H9 (cell line): ENCODE measurements at places on chromosomes 2 and 18. TPM values are rescaled to one million over a fixed set of nuclear protein-coding genes. Genes with fewer than 3 reads are reported as not detected.

- H3K36me3 ChIP-seq = no peaks in the 10 kb centered on the region
- H3K4me1 ChIP-seq = peaks cover 3% of the 10 kb centered on the region; the same call in 1 of the 2 replicates
- H3K27me3 ChIP-seq = peaks cover 2% of the 10 kb centered on the region; the same call in 1 of the 2 replicates
- no peak overlapping the region for H3K27ac ChIP-seq
- no peak for DNase-seq
- H3K4me3 ChIP-seq = peak overlapping the region; percentile 74
These were observed 971 bp upstream of the FBXO41 start for GRCh38 chr2:73285159-73285739.

- no peak overlapping the region for H3K27ac ChIP-seq
- H3K27me3 ChIP-seq = no peaks in the 10 kb centered on the region
- no peaks in the 10 kb centered on the region for H3K4me1 ChIP-seq
- no peak for DNase-seq
- H3K36me3 ChIP-seq = no peaks in the 10 kb centered on the region
- no peak overlapping the region for H3K4me3 ChIP-seq
These were observed 37.8 kb downstream of the NYAP2 start for GRCh38 chr2:225437319-225437718.

Gene TCF23
- not detected in 2 replicates for total RNA-seq

DNA sequence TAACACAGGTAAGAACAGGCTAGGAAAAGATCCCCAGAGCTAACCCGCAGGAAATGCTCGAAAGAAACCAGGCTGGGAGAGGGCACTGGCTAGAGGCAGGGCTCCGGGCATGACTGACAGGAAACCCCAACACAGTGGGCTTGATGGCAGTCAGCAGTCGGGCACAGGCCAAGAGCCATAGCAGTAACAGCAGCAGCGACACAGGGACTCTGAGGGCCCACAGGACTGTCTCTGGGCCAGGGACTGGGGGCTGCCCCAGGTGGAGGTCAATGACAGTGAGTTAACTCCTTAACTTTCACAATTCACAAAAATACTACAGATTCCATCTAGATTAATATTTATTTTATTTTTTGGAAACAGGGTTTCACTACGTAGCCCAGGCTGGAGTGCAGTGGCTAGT lies 37.3 kb upstream of the ASPRV1 start:
- peak; percentile 46 for DNase-seq
- H3K27ac ChIP-seq = no peak overlapping the region
- peaks cover 4% of the 10 kb centered on the region; the same call in 1 of the 2 replicates for H3K4me1 ChIP-seq
- H3K27me3 ChIP-seq = no peaks in the 10 kb centered on the region
- peaks cover 4% of the 10 kb centered on the region for H3K36me3 ChIP-seq

DNA sequence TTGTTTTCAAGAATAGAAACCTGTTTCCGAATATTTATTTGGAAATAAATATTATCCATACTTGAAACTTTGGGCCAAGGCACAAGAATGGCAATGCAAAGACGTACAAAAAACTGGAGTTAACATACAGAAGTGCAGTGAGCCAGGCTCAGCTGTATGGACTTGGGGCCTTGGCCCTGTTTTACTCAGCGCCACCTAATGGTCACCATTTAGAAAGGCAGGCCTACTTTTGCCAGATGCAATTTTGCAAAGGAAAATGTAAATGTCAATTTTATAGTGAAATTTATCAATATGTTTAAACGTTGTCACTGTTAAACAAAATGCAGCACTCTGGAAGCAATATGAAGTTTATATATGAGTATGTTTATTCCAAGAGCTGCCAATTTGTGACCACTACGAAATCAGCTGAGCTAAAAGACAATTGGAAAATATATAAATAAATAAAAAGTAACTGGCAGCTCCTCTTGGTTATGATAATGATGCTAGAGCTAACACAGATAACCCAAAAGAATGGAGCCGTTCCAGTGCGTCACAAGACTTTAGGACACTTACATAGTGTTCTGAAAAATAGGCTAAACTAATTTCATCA lies 155.0 kb downstream of the ARHGAP15 start:
- no peak overlapping the region for H3K4me3 ChIP-seq
- no peaks in the 10 kb centered on the region for H3K36me3 ChIP-seq
- H3K27me3 ChIP-seq = no peaks in the 10 kb centered on the region
- H3K27ac ChIP-seq = no peak overlapping the region
- no peak for DNase-seq
- H3K4me1 ChIP-seq = no peaks in the 10 kb centered on the region

DNA sequence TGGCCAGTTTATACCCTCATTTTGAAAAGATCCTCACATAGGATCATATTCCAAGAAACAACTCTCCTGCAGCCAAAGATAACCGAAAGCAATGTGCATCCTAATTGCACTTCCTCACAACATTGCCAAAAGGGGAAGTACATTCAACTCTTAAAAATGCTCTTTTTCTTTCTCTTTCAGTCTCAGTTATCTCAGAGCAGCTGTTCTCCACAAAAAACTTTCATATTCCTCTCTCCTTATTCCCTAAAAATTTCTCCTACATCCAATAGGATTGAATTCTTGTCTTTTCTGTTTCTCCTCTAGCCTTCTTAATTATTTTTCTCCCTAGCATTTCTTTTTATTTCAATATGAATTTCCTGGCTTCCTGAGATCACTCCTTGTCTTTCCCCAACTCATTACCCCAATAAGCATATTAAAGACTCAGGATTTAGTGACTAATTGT lies 7.4 kb upstream of the VRK2 start:
- no peak overlapping the region for H3K4me3 ChIP-seq
- no peak overlapping the region for H3K27ac ChIP-seq
- no peaks in the 10 kb centered on the region for H3K27me3 ChIP-seq
- no peaks in the 10 kb centered on the region; the same call in 1 of the 2 replicates for H3K4me1 ChIP-seq

DNA sequence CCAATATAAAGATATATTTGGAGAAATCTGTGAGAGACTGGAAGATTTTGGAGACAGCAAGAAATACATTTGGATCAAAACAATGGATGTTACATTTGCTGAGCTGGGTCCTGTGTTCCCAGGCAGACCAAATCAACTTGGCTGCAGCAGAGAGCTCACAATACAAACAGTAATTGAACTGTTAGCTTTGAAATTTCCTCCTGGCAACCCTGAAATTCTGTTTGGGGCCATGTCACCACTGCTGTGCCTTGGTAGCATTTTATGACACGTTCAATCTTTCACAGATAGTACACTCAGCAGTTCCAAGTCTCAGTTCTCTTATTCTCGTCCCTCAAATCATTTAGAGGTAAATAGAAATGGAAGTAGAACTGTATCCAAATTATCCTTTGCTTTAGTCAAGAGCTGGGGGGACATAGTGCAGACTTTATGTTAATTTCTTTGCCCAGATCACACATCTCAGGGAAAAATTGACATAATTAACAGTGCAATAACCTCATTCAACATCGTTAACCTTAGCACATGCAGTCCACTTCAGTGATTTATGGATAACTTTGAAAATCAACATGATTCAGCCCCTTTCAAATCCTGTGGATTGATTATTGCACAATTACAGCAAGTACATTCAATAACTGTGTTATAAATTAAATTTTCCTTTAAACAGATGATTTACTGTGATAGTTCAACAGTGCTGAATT lies 277.4 kb upstream of the MC4R start:
- H3K4me3 ChIP-seq = no peak overlapping the region
- H3K36me3 ChIP-seq = no peaks in the 10 kb centered on the region
- DNase-seq = no peak
- H3K4me1 ChIP-seq = no peaks in the 10 kb centered on the region

Gene PLGLB2
- total RNA-seq = 0.68 and 1.4 TPM in 2 replicates

DNA sequence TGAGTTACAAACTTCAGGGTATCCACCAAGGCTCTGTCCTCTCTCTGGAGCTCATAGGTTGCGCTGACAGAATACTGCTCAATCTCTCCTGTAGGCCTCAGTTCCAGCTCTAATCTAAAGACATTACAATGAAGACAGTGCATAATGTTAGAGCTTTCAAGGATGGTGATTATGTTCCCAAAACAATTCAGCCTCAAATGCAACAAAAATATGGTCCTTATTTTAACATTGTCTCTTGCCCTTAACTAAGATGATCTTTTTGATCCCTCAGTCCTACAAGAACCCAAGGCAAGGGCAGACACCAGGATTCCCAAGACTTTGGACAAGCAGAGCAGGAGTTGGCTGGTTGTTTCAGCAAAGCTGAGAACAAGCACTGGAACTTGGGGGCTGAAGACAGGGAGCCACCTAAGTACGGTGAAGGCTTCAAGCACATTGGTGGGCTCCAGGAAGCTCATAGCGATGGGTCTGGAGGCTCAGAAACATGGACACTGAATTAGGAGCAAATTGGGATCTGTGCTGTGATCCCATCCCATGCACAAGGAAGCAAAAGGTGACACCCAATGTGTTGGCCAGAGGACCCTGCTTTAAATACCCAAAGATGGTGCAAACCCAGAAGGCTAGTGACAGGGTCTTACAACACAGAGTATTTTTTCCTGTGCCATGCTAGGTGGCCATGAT lies 24.7 kb downstream of the APOB start:
- H3K27me3 ChIP-seq = no peaks in the 10 kb centered on the region
- H3K36me3 ChIP-seq = no peaks in the 10 kb centered on the region
- DNase-seq = no peak
- no peak overlapping the region for H3K4me3 ChIP-seq
- no peaks in the 10 kb centered on the region for H3K4me1 ChIP-seq
- H3K27ac ChIP-seq = no peak overlapping the region

Gene KCNS3
- 7.2 and 8.0 TPM in 2 replicates for total RNA-seq

GRCh38 chr2:39701137-39701536 lies 35.4 kb downstream of the TMEM178A start:
- DNase-seq = no peak
- no peak overlapping the region for H3K4me3 ChIP-seq
- no peaks in the 10 kb centered on the region; the same call in 1 of the 2 replicates for H3K4me1 ChIP-seq
- no peaks in the 10 kb centered on the region for H3K27me3 ChIP-seq
- H3K27ac ChIP-seq = no peak overlapping the region

DNA sequence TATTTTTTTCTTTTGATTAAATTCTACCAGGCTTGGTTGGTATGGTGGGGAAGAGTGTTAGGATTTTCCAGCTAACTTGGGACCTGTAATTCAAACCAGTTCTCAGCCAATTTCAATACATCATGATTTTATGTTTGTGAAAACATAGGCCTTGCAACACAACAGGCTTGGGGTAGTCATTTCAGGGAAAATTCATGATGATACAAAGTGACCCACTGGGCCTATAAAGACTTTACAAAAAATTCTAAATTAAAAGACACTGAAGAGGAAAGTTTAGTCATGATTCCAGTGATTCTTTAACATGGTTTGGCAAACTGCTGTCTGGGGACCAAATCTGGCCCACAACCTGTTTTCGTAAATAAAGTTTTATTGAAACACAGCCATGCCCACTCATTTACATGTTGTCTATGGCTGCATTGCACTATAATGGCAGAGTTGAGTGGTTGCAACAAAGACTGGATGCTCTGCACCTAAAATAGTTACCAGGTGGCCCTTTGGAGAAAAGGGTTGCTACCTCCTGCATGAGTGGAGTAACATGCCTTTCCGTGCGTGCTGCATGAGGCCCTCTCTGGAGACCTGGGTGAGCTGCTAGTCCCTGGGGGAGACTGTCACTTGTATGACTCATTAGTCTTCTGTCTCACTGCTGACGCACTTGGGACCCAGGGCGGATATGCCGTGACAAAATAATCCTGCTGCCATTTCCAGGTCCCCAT lies 73.6 kb downstream of the NPAS2 start:
- no peak overlapping the region for H3K27ac ChIP-seq
- peaks cover 8% of the 10 kb centered on the region; the same call in 1 of the 2 replicates for H3K4me1 ChIP-seq
- no peaks in the 10 kb centered on the region for H3K27me3 ChIP-seq
- H3K4me3 ChIP-seq = no peak overlapping the region
- no peak for DNase-seq

DNA sequence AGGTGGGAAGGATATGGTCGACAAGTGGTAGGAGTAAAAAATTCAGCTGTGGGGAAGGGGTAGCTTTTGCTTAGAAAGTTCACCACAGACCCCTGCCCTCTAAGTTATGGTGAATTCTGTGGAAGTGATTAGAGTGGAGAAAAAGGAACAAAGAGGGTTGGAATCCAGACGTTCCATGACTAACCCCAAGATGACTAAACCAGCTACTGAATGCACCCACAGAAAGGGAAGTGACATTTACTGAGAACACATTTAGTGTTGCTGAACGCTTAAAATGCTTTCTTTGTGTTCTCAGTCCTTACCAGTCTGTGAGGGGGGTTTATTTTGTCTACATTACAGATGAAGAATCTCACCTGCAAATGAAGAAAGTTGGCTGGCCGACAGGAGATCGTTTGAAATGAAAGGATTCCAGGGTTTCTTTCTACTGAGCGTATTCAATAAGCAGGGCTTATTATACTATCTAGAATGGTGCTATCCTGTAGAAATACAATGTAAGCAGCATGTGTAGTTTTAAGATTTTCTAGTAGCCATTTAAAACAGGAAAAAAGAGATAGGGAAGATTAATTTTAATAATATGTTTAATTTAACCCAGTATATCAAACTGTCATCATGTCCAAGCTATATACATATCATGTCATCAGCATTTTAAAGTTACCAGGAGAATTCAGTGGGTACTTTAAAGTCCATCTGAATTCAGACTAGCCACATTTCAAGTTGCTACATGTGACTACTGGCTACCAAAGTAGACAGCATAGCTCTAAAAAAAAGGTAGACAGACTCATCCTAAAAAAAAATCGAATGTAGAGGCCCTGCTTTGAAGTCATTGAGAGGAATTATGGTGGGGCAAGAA lies 60.1 kb downstream of the LIMS1 start:
- DNase-seq = no peak
- H3K4me3 ChIP-seq = no peak overlapping the region
- no peaks in the 10 kb centered on the region for H3K27me3 ChIP-seq
- H3K36me3 ChIP-seq = no peaks in the 10 kb centered on the region; the same call in 1 of the 3 replicates

Gene TWIST2
- total RNA-seq = 0.22 and 0.33 TPM in 2 replicates

Gene TUBA3D
- 0.18 TPM in 1 of 2 replicates, not detected in the other for total RNA-seq

DNA sequence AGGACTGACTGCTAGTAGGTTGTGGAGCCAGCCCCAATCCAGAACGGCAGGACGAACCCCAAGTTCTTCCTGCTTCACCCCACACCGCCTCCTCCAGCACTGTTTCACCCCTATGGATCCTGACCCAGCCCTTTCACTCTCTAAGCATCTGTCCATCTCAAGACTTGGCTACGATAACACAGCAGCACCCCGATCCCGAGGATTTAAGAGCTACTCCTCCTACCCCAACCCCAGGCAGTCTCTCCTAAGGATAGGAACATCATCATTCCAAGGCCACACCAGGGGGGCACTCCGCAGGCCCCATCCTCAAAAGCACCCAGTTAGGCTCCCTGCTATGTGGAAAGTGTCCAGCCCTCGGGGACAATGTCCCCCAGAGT lies 645 bp downstream of the KCTD18 start:
- no peak for DNase-seq
- no peaks in the 10 kb centered on the region; the same call in 1 of the 2 replicates for H3K4me1 ChIP-seq
- H3K27ac ChIP-seq = no peak overlapping the region
- no peaks in the 10 kb centered on the region for H3K36me3 ChIP-seq
- H3K27me3 ChIP-seq = no peaks in the 10 kb centered on the region

Gene TRPM8
- total RNA-seq = 0.20 and 0.28 TPM in 2 replicates

DNA sequence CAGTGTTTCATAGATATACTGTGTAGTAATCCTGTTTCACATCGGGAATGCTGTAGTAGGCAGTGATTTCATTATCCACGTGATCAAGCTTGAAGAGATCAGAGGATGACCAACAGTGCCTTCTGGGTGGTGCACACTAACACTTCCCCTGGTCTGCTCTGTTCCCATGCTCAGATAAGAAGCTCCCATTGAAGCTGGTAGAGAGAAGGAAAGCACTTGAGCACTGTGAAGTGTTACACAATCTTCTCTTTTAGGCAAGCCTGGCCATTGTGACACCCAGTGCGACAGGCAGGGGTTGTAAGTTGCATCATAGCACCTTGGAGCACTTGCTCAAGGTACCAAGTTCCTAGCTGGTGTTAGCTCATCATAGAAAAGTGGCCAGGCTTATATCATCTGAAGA lies 30.6 kb upstream of the GPD2 start:
- no peaks in the 10 kb centered on the region for H3K36me3 ChIP-seq
- no peaks in the 10 kb centered on the region for H3K4me1 ChIP-seq
- no peak overlapping the region for H3K27ac ChIP-seq
- no peaks in the 10 kb centered on the region for H3K27me3 ChIP-seq
- no peak overlapping the region for H3K4me3 ChIP-seq

- no peak within 1 kb of the TSS for H3K4me3 ChIP-seq
- H3K27me3 ChIP-seq = no peaks in the 10 kb centered on the region
- H3K4me1 ChIP-seq = no peaks in the 10 kb centered on the region; the same call in 1 of the 2 replicates
These were observed at the start of gene FAM124B for GRCh38 chr2:224401641-224402342. TSS of gene FAM124B (minus strand) at chr2:224402107. CDS start at chr2:224401768, 339 bp downstream.
